ENCODE measurements at places on chromosomes 6 and 20. TPM values are rescaled to one million over a fixed set of nuclear protein-coding genes. Genes with fewer than 3 reads are reported as not detected.
A peak's percentile ranks its signal among the peaks of the same experiment; 100 is the strongest.

DNA sequence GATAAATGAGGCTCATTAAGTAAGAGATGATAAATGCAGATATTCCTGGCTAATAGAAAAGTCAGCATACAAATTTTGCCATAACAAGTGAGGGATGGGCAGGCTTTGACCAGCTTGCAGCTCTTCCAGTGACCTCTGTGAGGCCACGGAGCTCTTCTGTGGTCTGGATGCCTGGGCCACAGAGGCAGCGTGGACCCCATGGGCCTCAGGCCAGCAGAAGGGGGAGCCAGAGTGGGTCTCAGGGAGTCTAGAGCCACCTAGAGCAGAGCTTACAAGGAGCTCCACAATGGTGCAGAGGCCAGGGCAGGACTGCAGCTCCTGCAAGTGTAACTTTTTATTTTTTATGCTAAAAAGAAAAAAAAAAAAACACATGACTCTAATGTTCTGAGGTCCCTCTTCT is 165.1 kb downstream of the ARID1B start:
- no peak for DNase-seq

GRCh38 chr20:63255931-63256704 is 1.9 kb upstream of the NKAIN4 start:
- no peak for DNase-seq

- no peak for DNase-seq
Measured at GRCh38 chr20:17381724-17382123, 149.5 kb downstream of the BFSP1 start.

DNA sequence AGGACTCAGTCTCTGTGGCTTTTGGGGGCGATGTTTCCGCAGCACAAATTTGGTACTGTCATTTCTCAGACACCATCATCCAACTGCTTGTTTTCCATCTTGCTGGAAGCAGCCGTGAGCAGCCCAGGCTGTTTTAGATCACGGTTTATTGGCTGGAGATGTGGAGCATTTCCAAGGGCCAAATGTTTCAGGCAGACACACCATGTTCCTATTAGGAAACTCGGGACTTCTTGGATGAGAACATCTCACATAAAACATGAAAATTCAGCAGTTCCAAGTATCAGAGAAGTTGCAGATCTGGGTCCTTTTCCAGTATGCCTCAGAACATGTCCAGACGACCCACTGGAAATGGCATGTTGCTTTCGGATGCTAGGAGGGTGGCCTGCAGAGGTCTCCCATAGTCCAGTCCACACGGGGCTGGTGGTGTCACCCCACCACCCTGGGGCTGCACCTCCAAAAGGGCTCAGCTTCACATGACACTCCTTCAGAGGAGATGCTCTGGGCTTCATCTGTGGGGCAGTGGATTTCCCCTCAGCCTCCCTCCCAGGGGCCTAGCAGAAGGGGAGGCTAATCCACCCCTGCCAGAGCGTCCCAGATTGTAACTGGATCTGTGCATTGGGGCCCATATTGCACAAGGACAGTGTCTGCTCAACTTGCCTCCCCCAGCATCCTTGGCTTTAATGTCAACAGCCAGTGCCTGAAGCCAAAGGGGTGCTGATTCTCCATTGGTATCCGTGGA is 176.3 kb downstream of the SCP2D1 start:
- DNase-seq, result peak; percentile 47

DNA sequence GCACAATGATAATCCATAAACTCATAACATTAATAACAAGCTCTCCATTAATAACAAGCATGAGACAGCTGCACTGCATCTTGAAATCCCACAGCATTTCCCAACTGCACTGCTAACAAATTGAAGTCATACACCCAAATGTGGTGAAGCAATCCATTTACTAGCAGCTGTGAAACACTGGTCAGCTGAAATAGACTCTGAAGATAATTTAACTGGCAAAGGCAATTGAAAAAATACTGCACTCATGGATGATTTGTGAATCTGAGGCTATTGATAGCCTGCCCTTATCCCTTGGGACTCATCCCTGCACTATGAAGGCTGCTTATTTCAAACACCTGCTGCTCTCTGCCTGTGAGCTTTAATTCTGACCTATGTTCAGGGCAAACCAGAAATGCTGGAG is 49.1 kb upstream of the PLCB1 start:
- peak; percentile 55 for DNase-seq

DNA sequence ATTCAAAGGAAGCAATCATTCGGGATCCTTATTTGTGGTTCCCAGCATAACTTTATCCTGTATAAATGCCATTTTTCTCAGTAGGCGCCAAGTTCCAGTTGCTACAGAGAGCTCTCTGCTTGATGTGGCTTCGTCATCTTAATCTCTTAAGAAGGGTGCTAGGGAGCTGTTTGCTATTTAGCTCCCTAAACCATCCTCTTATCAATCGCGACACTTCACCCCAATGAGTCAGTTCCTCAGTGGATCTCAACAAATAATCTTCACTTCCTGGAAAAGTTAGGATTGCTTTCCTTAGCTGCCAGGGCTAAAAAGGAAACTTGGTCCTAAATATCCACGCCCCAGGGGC is 1.3 kb upstream of the NKAIN2 start:
- DNase-seq, result no peak

DNA sequence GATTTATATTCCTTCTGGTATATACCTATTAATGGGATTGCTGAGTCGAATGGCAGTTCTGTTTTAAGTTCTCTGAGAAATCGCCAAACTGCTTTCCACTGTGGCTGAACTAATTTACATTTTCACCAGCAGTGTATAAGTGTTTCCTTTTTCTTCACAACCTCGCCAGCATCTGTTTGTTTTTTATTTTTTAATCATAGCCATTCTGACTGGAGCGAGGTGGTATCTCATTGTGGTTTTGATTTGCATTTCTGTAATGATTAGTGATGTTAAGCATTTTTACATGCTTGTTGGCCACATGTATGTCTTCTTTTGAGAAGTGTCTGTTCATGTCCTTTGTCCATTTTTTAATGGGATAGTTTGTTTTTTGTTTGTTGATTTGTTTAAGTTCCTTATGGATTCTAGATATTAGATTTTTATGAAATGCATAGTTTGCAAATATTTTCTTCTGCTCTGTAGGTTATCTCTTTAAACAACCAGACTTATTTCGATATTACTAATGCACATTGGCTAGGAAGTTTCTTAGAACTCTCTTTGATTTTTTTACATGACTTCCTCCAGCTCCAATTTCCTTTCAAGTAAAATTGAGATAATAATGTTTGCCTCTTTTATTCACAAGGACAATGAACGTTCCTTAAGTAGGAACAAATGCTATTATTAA is 12.2 kb upstream of the VNN1 start:
- DNase-seq, result no peak

DNA sequence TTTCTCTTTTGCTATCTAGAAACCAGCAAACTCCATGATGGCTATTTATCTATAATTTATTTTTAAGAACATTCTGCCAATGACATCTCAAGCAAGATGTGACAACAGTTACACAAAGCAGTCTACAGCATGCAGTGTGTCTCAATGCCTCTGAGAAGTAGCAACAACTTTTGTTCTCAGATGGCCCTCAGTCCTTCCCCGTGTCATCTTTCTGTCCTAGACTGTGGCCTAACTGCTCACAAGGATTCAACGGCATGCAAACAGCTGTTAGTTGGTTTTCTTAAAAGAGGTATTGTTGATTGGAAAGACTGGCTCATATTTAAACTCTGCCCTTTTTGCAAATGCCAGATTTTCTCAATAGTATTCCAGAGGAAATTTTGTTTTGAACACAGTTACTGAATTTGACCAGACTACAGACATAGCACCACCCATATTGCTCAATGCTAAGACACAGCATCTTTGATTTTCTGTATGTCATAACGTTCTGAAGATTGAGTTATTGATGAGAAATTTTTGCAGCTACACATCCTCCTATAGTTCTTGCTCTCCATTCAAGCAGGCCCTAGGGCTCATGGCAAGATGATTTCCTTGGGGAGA is 26.1 kb upstream of the F13A1 start:
- DNase-seq, result no peak

Gene INSM1
- polyA plus RNA-seq, result 0.14 TPM

Gene USP49
- 6.9 TPM for polyA plus RNA-seq

Gene CRIP3
- 2.1 TPM for polyA plus RNA-seq

All from hindlimb muscle (tissue), 1 donor.